ENCODE measurements at places on chromosomes 4 and X.

- DNase-seq, result no peak
These were observed 222.4 kb downstream of the APBB2 start for GRCh38 chr4:40991908-40992307.

- DNase-seq, result peak; percentile 88
These were observed at the start of gene MANBA for GRCh38 chr4:102760645-102761295. MANBA (minus strand) TSS chr4:102760968; CDS start chr4:102760894, 74 bp downstream.

GRCh38 chr4:28225689-28226353 is 1365.2 kb downstream of the STIM2 start:
- DNase-seq, result no peak

GRCh38 chr4:90889171-90889570 is 762.0 kb downstream of the CCSER1 start:
- DNase-seq, result no peak

DNA sequence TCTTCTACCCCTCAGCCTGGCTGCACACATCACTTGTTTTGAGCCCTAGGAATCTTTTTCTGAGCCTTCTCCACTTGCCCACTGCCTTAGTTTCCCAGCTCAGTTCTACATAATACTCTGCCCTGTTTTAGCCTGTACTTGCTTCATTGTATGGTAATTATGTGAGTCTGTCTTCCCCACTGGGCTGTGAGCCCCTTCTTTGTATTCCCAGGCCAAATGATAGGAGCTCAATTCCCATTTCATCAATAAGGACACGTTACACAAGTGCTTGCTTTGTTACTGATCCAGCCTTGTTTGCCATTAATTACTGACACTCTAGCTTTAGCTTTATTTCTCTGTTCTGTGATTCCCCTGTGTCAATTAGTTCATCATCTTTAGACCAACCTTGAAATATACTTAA is 28.1 kb downstream of the KIT start:
- DNase-seq, result no peak

DNA sequence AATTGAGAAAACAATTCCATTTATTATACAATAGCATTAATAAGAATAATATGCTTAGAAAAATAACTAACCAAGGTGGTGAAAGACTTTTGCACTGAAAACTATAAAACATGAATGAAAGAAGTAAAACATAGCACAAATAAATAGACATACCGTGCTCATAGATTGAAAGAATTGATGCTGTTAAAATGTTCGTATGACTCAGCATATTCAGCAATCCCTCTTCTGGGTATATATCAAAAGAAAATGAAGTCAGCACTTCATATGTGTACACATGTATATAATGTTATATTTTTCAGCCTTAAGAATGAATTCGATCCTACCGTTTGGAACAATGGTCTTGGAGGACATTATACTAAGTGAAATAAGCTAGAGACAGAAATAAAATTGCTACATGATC is 716.3 kb downstream of the GLUD2 start:
- no peak for DNase-seq

DNA sequence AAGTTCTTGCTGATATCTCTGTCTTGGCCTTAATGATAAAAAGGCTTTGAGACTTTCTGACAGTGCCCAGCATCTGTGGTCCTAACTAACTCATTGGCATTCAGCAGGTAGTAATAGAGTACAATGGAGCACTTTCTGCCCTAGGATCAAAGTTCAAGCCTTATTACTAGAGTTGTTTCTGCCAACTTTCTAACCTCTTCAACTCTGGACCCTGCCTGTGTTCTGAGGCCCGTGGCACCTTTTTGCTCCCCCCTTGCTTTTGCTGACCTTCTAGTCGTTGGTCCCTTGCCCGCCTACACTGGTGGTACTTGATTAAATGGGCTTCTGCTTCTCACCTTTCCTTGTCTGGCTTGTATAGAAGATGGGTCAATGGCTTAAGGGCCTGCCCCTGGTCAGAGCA is 126.3 kb downstream of the PPARGC1A start:
- DNase-seq, result no peak

DNA sequence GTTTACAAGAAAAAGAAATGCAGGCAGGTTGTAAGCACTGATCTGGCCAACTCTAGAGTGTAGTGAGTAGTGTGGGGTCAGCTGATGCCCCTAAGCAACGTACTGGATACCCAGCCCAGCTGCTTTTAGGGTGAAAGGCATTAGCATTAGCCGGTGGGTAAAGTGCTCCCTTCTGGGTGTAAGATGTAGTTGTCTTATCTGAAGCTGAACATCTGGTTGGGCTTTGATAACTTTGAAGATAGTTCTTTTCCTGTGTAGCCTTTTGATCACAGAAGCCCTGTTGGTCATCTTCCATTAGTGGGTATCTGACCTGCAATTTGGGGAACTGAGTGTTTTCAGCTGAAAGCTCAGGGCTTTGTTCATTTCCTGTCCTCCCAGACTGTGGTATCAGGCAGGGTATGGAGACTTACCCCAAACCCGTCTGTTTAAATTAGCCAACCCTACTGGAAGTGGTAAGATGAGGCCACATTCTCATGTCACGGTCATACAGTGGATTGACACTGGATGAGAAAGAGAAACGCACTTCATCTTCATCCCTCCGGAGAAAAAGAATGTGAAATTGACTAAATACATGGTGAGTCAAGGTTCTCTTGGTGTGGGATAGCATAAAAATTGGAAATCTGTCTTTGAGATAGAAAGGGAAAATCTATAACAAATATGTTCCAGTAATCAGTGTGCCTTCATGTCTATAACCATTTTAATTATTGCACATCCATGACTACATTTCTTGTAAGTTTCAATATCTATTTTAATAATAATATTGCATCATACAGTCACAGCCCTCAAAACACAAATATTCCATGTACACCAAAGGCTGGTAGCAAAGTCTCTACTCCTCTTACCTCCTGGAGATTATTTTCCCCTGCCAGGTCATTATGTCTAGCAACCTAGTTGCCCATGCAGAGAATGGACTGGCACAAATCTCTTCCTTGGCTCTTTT is 8.7 kb downstream of the RHOH start:
- DNase-seq, result no peak

GRCh38 chr4:40186665-40187014 is 10.2 kb upstream of the RHOH start:
- DNase-seq, result no peak

DNA sequence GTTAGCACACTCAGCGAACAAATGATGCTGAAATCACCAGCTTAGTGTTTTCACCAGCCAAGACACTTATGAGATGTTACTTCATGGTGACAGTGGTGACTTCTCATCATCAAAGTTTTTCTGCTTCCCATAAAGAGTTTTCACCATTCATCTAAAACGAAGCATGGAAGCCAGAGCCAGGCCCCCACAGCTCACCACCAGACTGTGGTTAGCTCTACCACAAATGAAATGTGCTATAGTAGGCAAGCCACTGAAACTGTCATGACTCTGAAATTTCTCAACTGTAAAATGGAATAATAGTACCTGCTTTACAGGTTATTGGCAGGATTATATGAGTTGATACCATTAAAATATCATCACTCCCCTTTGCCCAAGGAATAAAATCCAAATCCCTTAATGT is 56.4 kb upstream of the HHIP start:
- no peak for DNase-seq

DNA sequence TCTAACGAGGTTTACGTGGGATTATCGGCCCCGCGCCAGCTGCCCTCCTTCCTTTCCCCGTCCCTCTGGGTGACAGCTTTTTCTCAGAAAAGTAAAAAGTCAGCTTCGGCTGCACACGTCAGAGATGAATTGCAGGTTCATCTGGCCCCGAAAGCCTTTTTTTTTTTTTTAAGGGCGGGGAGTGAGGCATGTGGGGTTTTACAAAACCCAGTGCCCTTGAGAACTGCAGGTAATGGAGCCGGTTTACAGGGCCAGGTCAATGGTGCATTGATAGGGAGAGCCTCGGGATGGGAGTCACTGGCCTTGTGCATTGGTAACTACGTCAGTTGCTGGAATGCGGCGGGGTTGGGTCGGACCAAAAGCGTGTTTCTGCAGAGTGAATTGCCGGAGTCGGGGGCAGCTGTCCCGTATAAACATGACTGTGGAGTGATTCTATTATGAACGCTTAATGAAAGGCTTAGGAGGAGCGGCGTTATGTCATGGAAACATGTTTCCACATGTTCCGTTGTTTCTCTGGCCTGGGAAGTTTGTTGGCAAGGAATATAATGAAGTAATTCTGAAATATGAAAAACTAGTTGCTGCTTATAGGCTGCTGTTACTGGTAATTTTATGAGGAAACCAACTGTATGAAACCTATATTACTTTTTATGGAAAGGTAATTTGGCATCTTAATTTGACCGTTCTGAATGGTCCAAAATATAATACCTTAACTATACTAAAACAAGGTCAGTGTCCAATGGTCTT is 1.1 kb downstream of the HSPA4L start:
- DNase-seq, result peak; percentile 89

DNA sequence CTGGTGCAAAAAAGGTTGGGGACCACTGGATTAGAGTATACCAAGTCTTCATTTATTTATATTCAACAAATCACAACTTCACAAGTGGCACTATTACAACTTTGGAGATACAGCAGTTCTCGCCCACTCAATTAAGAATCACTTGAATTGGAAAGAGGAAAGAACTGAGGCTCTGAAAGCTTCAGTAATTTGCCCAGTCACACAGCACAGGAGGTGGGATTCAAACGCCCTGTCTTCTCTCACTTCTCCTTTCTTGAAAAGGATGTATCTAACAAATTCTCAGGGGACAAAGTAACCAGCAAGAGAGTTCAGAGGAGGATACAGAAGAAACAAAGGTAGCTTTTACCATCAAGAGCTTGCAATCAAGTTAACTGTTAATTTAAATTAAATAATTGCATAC is 12.4 kb downstream of the SMIM14 start:
- no peak for DNase-seq

- no peak for DNase-seq
These were observed 37.8 kb downstream of the LRP2BP start for GRCh38 chr4:185357733-185358440.

DNA sequence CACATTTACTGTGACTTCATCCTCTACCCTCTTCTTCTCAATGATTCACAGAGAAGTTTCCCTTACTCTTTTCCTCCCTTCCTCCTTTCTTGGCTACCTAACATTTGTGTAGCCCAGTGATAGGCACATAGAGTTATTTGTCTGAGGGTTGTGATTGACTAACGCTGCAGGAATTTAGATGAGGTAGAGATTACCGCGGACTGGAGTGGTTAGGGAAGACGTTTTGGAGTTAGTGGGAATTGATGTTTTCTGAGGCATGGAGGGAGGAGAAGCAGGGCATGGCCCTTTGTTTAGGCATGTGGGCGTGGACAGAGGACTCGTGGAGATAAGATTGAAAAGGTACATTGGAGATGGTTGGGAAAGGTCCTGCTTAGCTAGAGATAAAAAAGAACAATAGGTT is 246.7 kb downstream of the GPAT3 start:
- no peak for DNase-seq

GRCh38 chr4:6042293-6043063 is 24.2 kb upstream of the C4orf50 start:
- no peak for DNase-seq

GRCh38 chr4:53098681-53099121 is 236.6 kb downstream of the RASL11B start:
- DNase-seq, result peak; percentile 23

GRCh38 chrX:130861462-130861861 is 41.5 kb downstream of the ENOX2 start:
- DNase-seq, result no peak

DNA sequence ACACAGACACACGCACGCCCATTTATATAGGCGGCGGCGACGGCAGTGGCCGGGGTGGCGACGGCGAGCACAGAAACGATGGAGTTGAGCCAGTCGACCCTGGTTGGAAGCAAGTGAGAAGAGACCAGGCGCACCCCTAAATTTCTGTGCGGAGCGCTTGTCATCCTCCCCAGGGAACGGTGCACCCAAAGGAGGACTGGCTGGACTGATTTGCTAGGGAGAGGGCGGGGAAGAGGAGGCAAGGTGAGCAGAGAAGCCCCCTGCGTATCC is 302 bp downstream of the NHS start:
- no peak for DNase-seq

DNA sequence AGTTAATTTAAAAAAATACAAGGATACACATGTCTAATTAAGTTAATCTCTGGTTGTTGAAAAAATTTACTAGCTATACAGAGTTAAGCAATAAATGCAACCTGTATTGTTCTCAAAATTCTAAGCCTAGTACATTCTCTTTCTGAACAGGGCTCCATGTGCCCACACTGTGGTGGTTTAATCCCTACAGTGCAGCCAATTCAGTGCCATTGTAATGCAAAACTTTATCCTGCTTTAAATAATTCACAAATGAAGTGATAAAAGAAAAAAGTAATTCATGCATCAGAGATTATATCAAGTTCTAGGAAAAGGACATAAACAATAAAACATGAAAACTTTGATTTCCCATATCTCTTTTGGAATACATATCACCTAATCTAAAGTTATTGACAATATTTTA is 1089.2 kb downstream of the C4orf33 start:
- DNase-seq, result no peak

DNA sequence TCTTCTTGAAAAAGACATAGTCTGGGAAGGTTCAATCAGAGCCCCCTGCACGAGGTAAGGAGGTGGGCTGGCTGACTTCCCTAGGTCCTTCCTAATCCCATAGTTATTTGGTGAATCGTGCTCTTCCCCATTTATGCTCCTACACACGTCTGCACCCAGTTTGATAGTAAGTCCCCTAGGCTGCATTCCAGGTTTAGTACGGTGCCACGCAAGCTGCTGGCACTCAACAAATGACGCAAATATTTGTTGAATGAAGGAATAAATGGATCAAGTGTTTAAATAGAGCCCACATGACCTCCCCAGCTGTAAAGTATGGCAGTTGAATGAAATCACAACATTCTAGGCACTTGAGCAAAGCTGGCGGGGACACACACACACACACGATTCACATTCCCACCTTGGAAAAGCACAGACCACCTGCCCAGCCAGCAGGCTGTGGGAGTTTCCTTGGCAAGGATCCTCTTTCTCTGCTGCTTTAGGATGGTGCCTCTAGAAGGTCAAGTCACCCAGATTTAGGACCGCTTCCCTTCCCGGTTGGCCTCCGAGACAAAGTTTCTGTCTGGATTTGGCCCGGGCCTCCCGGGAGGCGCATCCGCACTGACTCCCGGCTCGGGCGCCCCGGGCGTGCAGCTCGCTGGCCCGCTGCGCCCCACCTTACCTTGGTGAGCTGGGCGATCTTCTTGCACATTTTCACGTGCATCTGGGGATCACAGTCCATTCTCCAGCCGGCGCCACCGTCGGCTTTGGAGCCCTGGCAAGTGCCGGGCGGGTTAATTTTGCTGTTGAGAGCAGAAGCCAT is 721 bp downstream of the FAM184B start:
- DNase-seq, result no peak

DNA sequence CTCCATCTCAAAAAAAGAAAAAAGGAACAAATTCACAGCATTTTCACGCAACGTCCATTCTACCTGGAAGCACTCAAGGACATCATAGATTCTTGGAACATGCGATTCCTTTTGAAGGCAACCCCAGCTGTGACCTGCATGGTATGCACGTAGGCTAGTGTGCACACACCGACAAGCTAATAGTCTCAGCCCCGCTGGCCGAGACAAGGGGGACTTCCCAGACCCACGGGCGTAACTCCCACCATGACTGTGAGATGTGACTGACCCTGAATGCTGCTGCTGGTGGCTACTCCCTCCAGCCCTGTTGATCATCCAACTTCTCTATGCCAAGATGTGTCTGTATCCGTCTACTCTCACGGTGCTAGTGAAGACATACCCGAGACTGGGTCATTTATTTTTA is 78.3 kb downstream of the CRLF2 start:
- no peak for DNase-seq

- no peak for DNase-seq
These were observed 200.2 kb downstream of the GUCY2F start for GRCh38 chrX:109281483-109282275.
